ENCODE measurements at places on chromosomes 7 and 10.

DNA sequence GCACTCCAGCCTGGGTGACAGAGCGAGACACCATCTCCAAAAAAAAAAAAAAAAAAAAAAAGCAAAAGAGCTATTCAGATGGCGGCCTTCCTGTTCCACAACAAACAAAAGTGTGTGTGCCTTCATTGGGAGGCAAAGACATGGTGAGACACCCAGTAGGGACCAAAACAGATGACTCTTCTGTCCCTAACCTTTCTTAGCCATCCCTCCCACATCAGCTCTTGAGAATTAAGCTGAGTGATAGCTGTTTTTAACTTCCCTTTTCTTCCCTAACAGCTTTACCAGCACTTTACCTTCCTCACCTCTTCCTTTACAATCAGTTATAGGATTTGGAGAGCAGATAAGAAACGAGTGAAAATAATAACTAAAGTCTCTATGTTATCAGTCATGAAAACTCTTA lies 48.2 kb downstream of the ARMH3 start:
- DNase-seq, result no peak

- peak; percentile 71 for DNase-seq
Observed at GRCh38 chr10:129761981-129762956, 201.8 kb downstream of the EBF3 start.

- no peak for DNase-seq
Observed at GRCh38 chr10:103836861-103837260, 18.5 kb downstream of the SH3PXD2A start.

GRCh38 chr10:106793617-106794016 lies 370.9 kb downstream of the SORCS1 start:
- DNase-seq, result no peak

- DNase-seq, result no peak
Observed at GRCh38 chr7:139737221-139738100, 40.3 kb downstream of the HIPK2 start.

GRCh38 chr10:91378061-91378460 lies 32.1 kb upstream of the HECTD2 start:
- no peak for DNase-seq

GRCh38 chr7:133705596-133705995 lies 421.5 kb upstream of the LRGUK start:
- DNase-seq, result no peak

DNA sequence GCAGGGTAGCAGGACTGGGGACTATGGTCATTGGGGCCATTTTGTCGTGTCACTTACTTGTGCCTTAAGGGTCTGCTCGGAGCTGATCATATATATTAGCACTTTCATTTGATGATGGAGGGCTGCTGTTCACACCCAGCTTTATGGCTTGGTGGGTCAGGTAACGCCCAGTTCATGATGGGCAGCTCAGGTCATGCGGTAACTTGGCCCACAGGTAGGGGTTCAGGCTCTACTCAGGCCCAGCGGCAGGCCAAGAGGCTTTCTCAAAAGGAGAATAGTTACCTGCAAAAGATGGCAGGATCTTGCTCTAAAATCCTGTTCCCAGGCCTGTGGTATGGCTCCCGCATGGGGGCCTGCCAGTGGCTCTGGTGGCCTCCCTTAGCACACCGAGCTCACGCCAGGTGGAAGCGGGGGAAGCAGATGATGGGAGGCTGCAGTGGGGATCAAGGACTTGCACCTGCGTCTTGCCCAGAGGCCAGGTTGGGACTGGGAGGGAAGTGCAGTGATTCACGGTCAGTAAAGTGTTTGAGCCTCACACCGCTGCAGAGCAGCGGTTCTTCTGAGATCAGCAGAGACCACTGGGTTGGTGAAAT lies 109.5 kb downstream of the ADCY1 start:
- peak; percentile 53 for DNase-seq

GRCh38 chr7:99129001-99129400 lies 14.9 kb downstream of the SMURF1 start:
- no peak for DNase-seq

DNA sequence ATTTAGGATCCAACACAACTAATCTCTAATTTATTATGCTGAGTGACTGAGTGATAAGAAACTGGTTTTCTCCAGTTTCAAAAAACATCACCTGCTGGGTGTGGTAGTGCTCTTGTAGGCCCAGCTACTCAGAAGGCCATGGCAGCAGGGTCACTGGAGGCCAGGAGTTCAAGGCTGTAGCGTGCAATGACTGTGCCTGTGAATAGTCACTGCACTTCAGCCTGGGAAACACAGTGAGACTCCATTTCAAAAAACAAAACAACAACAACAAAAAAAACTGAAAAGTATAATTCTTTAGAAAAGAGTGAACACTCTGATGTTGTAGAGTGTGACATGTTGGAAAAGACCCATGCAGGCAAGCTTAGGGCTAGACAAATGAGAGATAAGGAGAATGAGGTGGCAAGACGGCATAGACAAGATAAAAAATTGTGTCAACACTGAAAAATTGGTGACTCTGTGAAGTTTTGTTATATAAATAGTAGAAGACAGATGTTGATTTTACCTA lies 150.1 kb upstream of the GPR22 start:
- no peak for DNase-seq

DNA sequence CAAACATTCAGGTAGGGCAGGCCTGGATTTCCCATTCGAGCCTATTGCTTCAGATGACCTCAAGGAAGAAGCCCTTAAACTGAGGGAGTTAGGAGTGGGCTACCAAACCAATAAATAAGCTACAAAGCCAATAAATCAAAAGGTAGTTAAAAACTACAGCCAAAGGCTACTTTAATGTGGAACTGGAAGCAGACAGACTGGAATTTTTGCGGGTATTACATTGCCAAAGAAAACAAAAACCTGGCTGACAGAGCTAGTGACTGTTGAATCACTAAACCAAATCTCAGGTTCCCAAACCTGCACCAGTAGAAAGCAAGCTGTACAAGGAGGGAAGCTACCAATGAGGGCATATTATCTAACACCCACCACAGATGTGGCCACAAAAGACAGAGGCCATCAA lies 315.6 kb downstream of the GRM8 start:
- DNase-seq, result no peak

- DNase-seq, result no peak
Observed at GRCh38 chr7:128357217-128357613, 4.3 kb downstream of the PRRT4 start.

DNA sequence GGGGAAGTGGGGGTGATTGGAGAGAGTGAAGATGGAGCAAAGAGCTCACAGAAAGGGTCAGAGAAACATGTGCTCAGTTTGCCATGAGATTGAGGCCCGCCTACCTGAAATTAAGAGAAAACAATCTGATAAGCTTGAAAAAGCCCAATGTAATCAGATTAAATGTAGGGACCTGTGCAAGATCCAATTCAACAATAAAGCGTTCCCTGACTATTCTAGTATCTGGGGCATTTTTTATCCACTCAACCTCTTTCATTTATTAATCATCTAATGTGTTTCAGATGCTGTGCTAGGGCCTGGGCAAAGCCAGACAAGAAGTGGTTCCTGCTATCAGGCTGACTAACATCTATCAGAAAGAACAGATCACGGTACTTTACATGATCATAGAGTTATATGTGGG lies 238.4 kb upstream of the MYO3A start:
- no peak for DNase-seq

GRCh38 chr7:79298145-79298760 lies 155.2 kb downstream of the MAGI2 start:
- no peak for DNase-seq

DNA sequence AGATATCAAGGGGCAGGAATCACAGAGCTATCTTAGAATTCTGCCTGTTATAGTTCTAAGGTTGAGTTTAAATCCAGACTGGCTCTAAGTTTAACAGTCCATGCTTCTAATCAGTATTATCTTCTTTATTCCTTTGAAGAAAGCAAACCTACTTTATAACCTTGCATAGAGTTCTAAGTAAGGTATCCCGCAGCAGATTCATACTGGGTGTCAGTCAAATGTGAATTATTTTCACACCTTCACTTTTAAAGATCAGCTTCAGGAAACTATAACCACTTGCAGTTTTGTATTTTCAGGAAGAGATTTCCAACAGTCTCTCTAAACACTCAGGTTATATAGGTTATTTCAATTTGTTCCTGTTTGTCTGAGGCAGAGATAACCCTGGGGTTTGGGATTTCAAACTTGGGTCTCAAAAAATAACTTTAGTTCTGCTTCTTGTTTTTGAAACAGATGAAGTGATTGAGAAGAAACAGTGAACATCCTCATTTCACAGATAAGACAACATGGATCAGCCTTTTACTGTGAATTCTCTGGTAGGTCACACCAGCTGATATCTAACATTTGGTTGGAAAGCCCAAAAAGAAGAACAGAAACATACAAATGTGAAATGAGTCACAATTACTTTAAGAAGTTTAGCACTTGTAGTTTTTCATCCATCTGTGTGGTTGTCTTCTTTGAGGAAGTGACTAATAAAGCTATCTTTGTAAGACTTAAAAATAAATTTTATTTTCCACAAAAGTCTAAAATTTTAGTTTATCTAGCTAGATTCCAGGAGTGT lies 21.4 kb downstream of the STAMBPL1 start:
- DNase-seq, result no peak
